ENCODE measurements at places on chromosomes 3 and 15. TPM values are rescaled to one million over a fixed set of nuclear protein-coding genes. Genes with fewer than 3 reads are reported as not detected.

- DNase-seq = no peak
These were observed 36.4 kb upstream of the EIF3J start for GRCh38 chr15:44500555-44500954.

Gene SAXO2
- 1.6 TPM for total RNA-seq

- DNase-seq = no peak
These were observed 744 bp downstream of the ZNF619 start for GRCh38 chr3:40477666-40478065.

- DNase-seq = no peak
These were observed 171.7 kb downstream of the FNDC3B start for GRCh38 chr3:172211123-172211522.

Gene TRPC1
- total RNA-seq = 1.3 TPM

Gene IL17RC
- total RNA-seq = 10.4 TPM

DNA sequence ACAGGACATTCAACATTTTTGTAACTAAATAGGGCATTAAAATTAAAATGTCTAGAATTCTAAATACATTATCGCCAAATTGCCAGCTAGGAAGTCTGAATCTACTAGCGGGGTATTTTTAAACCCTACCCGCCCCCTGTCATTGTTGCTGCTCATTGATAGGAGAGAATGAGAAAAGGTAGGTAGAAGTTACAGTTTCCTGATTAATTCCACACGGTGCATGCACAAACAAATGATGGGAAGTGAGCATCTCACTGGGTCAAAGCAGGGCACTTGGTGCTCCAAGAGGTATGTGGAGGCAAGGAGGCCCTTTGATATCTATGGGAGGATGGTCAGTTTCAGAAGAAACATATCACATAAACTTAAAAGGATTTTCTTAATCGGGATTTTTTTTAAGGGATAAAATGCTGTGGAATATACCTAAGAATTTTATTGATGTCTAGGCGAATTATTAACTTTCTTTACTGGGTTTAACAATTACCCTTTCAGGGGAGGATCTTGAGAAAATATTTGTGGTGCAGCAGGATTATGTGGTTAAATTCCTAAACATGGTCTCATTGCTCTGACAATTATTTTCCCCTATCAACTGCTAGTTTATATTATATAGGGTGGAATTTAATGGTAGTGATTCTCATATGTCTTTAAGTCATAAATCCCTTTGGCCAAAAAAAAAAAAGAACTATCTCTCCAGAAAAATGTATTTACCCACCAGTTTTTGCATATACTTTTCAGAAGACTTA, 236.0 kb upstream of the GOLGA6L4 start:
- no peak for DNase-seq
